ENCODE measurements at places on chromosomes 16 and 17.

- DNase-seq, result no peak
These were observed 25.3 kb downstream of the MEOX1 start for GRCh38 chr17:43636426-43636825.

DNA sequence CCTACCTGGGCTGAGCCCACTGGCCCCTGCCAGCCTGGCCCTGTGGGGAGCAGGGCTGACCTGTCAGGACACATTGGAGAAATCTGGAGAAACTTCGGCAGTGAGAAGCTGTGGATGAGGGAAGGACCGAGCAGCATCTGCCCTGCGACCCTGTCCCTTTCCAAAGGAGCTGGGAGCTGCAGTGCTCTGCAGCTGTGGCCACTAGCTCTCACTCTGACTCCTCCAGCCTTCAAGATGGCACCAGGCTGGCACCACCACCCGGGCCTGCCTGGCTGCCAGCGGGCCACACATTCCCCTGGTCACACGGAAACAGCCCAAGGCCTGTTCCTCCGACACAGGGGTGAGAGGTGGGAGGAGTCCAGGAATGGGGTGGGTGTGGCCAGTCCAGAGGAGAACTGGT lies 30.1 kb downstream of the CD300LG start:
- DNase-seq, result no peak

- DNase-seq, result no peak
These were observed 3.9 kb downstream of the DPEP2 start for GRCh38 chr16:67995423-67995822.

- no peak for DNase-seq
These were observed 40.2 kb downstream of the GRB2 start for GRCh38 chr17:75365009-75365930.

GRCh38 chr16:53629607-53630312 lies 73.9 kb downstream of the RPGRIP1L start:
- DNase-seq, result no peak

DNA sequence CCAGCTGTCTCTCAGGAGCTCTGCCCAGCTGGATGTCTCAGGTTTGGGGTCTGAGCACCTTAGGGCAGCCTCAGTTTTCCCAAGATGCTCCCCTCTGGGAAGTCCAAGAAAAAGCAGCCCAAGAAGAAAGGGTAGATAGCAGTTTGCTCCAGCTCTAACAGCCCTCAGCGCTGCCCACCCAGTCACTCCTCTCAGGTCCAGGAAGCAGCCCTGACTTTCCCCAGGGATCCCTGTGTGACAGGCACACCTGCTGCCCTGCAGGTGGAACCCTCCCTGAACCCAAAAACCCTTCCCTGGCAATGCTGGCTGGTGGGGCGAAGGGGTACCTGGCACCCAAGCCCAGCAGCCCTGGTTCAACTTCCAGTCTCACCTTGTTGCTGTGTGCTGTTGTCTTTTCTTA lies 48.1 kb downstream of the BEAN1 start:
- DNase-seq, result no peak

GRCh38 chr16:77394699-77395098 lies 40.1 kb downstream of the ADAMTS18 start:
- DNase-seq, result no peak

DNA sequence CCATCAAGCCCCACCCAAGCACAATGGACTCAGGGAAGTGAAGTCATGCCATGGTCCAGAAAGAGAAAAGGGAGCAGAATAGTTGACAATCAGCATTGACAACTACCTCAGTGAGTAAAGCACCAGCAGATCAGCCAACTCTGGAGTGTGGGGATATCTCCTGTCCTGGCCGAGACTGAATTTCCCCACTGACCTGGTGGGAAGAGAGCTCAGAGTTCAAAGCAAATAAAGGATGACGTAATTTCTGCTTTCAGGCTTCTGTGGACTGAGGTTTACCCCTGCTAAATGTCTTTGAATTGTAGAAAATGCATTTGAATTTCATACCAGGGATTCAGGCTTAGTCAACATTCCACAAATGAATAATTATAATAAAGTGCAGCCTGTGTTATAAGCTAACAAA lies 152.9 kb downstream of the CBLN1 start:
- DNase-seq, result no peak

- DNase-seq, result no peak
These were observed 162.5 kb downstream of the TRIM37 start for GRCh38 chr17:58944166-58944565.

DNA sequence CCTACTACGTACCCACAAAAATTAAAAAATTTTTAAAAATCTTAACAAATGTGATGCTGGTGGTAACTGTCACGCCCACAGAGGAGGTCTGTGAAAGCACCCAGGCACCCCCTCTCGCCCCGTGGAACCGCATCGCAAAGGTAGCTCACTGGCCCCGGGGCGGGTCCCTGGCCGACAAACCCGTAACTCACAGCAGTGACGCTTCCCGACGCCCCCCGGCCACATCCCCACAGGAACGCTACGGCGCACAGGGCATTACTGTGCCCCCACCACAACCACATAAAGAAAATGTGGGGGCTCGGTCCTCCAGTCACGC lies 366 bp downstream of the ANKS3 start:
- no peak for DNase-seq

DNA sequence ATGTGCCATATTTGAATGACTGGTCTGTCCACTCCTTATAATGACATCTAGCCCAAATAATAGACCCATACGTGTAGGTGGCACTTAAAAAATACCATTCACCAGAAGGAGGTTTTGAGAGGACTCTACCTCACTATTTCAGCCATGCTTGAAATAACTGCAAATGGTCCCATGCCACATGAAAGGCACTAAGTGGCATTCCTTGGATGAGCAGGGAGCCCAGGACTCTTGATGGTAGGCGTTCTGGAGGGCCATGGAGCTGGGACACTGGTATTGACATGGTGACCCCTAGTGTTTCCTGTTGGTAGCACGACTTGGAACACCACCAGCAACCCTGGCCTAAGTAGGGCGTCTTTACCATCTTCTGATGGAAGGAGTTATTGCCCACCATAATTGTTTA lies 148.7 kb upstream of the ZFHX3 start:
- DNase-seq, result no peak
